Aorta (tissue), 5 donors: ENCODE measurements at places on chromosomes 6 and 20. TPM values are rescaled to one million over a fixed set of nuclear protein-coding genes. Genes with fewer than 3 reads are reported as not detected.

DNA sequence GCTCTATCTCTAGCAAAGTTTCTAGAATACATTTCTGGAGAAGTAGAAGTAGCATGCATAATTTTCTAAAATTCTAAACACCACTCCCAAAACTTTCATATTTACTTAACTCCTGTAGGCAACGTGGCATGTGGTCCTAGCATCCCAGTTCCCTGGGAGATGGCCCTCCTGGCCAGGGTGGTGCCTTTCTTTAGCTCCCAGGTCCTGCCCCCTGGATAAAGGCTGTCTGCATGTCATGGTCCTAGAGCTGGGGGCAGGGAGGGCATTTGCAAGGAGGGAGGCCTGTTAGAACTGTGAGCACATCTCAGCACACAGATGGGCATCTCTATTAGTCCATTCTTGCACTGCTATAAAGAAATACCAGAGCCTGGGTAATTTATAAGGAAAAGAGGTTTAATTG lies 485.6 kb upstream of the SULF2 start:
- DNase-seq, result no peak

DNA sequence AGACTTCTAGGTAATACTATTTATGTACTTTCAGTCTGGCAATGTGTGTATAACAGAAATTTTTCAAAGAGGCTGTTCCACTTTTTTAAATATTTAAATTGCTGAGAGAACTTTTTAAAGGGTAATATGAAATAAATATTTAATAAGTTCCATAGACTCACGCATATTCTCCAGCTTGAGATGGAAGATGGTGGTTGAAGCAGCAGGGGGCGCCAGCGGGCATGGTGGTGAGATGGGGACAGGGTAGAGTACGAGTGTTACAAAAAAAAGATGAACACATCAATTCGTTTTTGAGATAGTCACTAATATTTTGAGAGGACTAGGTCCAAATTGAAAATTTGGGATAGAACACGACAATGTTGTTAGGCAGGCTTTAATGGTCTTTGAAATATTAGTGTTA lies 68.4 kb downstream of the RSPO3 start:
- DNase-seq, result peak; percentile 89

DNA sequence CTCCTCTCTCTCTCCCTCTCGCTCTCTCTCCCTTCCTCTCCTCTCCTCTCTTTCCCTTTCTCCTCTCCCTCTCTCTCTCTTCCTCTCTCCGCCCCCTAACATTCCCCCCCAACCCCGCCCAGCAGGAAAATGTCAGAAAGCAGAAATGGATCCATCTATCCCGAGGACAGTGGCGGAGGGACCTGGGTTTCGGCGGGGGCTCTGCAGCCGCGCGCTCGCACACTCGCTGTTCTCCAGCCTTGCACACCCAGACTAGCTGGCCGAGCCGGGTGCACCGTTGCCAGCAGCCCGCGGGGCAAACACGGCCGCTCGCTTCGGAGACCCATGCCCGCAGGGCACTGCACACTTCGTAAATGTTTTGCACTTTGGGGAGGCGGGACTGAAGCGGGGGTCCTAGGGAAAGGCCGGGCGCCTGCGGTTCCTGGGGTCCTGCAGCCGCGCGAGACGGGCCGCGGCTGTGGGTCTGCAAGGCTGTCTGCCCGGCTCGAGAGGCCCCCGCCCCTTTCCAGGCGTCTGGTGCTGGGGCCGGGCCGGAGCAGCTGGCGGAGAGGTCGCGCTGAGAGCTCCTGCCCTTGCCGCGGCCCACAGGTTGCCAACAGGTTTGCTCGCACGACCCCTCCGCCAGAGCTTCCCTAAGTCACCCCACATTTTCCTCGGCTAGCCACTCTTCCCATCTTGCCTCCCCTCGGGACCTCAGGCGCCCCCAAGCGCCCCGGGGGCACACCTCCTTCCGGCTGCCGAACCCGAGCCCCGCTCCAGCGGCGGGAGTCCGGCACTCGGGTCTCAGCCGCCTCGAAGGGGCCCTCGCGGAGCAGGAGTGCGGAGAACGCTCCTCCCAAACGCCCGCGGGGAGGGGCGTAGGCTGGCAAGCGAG lies 818 bp upstream of the MDGA1 start:
- peak; percentile 68 for DNase-seq

GRCh38 chr6:139336488-139336887 lies 38.0 kb downstream of the CITED2 start:
- DNase-seq, result no peak

JAG1 gene
- polyA plus RNA-seq, result 22.4 TPM

RSPO3 gene
- polyA plus RNA-seq, result 0.38 TPM

EYA4 gene
- polyA plus RNA-seq, result not detected

MED20 gene
- polyA plus RNA-seq, result 7.5 TPM

DHX16 gene
- polyA plus RNA-seq, result 34.0 TPM
